Activated gamma-delta T cell treated with anti-CD3 and anti-CD28 coated beads, Interleukin-2, amount 50 U/mL, for 16 hours (primary cell): ENCODE measurements at places on chromosomes 16 and 17.

- DNase-seq = no peak
These were observed 25.8 kb downstream of the PEMT start for GRCh38 chr17:17565471-17566339.

DNA sequence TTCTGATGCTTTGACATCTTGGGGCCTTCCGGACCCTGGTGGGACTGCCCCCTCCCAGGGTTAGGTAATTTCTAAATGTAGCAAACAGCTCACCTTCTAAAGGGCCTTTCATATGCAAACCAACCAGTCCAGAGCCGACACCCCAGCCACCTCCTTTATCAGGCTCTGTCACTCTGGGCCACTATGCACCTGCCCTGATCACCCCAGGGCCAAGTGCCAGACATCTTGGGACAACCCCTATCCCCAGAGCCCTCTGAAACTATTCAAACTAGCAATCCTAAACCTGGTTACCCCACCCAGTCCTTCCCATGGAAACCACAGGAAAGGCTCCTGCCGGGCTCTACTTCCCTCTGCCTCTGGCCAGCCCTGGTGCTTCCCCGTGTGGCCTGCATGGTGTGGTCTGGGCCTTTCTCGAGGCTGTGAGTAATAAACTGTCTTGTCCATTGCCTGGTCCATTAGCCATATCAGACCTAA is 91.2 kb upstream of the TNRC6C start:
- DNase-seq = no peak

DNA sequence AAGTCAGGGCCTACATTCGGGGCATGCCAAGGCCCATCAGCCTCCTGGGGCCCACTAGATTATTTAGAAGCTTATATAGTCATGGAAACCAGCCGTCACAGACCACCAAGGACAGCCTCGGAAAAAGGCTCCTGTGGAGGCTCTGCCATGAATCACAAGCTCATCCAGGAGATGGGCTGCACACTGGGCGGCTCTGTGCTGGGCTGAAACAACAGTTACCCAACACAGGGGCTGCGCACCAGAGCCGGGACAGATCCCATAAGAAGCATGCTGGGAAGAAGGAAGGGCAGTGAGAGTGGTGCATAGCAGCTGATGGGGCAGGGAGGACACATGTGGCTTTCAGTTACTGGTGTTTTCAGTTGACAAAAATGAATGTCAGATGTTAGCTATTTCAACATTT is 67.7 kb upstream of the GSG1L start:
- no peak for DNase-seq

DNA sequence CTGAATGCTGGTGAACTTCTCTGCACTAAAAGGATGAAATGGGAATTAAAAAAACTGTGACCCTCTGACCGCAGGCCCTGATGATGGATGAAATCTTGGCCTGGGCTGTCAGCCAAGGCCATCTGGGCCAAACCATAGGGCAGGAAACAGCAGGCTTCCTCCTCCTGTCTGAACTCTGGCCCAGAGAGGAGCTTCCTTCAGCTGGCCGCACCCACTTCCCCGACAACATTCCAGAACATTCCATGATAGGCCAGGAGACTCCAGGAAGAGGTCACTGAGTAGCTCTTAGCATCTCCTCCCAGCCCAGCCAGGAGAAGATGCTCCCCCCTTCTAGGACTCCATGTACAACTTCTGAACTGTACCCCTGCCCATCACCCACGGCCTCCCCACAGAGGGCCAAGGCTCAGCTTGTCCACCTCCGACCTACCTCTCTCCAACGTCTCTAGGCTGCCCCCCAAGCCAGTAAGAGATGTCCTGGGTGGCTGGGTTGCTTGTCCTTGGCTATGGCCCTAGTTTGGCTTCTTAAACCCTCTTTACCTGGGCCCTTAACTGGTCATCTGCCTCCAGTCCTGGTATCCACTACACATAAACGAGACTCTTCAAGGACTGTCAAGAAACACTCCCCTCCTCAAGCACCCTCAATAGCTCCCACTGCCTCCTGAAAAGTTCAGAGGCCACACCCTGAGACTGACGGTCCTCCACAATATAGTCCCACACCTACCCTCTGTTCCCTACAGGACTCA is 1.7 kb downstream of the RPH3AL start:
- no peak for DNase-seq

GRCh38 chr17:61463316-61464129 is 11.3 kb downstream of the TBX4 start:
- no peak for DNase-seq
